Uterus (tissue), 4 donors: ENCODE measurements at places on chromosomes 3 and 15. TPM values are rescaled to one million over a fixed set of nuclear protein-coding genes. Genes with fewer than 3 reads are reported as not detected.

DNA sequence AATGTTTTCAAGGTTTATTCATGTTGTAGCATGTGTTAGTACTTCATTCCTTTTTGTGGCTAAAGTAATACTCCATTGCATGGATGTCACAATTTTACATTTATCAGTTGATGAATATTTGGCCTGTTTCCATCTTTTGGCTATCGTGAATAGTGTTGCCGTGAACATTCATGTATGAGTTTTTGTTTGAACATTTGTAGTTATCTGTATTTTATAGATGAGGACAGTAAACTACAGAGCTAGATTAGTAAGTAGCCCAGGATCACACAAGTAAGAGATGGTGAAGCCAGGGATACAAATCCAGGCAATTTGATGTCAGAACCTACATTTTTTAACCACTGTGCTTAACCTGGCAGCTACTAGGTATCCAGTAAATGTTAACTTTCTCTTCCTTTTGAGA, 63.2 kb downstream of the ASTE1 start:
- H3K4me1 ChIP-seq: no peaks in the 10 kb centered on the region
- H3K36me3 ChIP-seq: no peaks in the 10 kb centered on the region
- H3K4me3 ChIP-seq: no peak overlapping the region
- H3K27me3 ChIP-seq: no peaks in the 10 kb centered on the region
- no peak overlapping the region for H3K27ac ChIP-seq

- no peaks in the 10 kb centered on the region for H3K27me3 ChIP-seq
- no peaks in the 10 kb centered on the region for H3K4me1 ChIP-seq
- H3K27ac ChIP-seq: no peak overlapping the region
- H3K36me3 ChIP-seq: no peaks in the 10 kb centered on the region
These were observed 9.9 kb downstream of the SELENOT start for GRCh38 chr3:150613034-150613433.

DNA sequence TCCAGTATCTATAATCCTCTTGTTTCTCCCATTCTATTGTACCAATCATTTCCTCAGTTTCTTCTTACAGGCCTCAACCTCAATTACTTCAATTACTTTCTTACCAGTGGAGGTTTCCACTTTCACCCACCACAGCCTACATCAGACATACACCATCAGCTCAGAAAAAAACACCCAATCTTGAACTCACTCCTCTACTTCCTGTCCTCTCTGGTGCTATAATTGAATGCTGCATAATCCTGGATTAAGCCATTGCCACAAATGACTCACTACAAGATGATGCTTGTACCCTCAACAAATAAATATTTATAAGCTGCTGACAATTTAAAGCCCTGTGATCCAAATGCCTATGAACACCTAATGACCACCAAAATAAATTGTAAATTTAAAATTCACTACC, 18.5 kb downstream of the RYK start:
- H3K4me1 ChIP-seq: peaks cover 8% of the 10 kb centered on the region
- no peaks in the 10 kb centered on the region for H3K27me3 ChIP-seq
- H3K36me3 ChIP-seq: no peaks in the 10 kb centered on the region

DNA sequence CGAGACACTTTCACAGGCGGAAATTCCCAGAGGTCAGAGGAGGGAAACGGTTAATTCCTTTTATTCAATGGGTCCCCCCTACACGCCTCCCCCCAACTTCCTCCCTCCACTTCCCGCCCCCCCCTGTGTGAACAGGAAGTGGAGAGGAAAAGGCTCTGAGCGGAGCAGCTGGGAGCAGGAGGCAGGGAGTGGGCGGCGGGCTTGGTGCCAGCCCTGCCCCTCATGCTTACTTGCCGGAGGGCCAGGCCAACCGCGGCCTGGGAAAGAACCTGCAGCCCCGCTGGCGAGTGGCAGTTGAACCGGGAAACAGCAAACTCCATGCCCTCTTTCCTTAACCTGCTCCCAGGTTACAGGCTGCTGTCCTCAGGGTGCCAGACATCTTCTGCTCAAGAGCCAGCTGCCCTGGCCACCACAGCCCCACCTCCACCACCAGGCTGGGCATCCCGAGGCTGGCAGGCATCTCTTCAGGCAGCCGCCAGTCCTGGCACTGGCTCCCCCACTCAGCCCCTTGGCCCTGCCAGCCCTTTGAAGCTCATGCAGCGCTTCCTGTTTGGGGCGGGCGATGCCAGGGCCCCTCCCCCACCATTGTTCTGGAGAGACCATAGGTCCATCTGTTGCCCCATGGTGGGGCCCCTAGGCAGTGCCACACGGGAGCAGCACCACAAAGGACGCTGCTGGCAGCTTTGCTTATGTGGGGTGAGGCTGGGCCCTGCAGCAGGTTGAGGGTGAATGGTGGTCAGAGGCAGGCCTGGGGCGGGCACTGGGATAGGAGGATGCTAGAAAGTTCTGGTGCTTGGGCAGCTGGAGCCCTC, 12.9 kb downstream of the VPS18 start:
- peak overlapping the region; percentile 21 for H3K4me3 ChIP-seq
- peaks cover 5% of the 10 kb centered on the region for H3K4me1 ChIP-seq
- H3K27me3 ChIP-seq: no peaks in the 10 kb centered on the region
- H3K27ac ChIP-seq: peak overlapping the region; percentile 79

GRCh38 chr3:170095771-170096170, 58.0 kb downstream of the GPR160 start:
- H3K4me1 ChIP-seq: no peaks in the 10 kb centered on the region
- H3K4me3 ChIP-seq: no peak overlapping the region
- no peak for DNase-seq
- H3K27ac ChIP-seq: no peak overlapping the region
- H3K36me3 ChIP-seq: no peaks in the 10 kb centered on the region

FANCD2OS gene
- total RNA-seq: not detected
